ENCODE measurements at places on chromosomes 7 and 10.

GRCh38 chr7:130095812-130096211, 25.5 kb downstream of the KLHDC10 start:
- DNase-seq = no peak

- DNase-seq = no peak
These were observed 158.0 kb downstream of the AUTS2 start for GRCh38 chr7:69756235-69756634.

DNA sequence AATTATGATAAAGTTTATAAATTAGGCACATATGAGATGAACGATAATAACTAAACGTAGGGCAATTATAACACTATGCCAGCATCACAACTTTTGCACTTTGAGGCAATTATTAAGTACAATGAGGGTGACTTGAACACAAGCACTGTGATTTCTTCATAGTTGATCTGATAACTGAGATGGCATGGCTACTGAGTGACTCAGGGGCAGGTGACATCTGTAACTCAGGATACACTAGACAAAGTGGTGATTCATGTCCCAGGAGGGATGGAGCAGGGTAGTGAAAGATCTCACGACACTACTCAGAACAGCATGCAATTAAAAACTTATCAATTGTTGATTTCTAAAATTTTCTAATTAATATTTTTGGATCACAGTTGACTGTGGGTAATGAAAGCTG, 98.3 kb upstream of the ARHGAP21 start:
- DNase-seq = peak; percentile 66

- DNase-seq = no peak
These were observed 251.0 kb upstream of the TAC1 start for GRCh38 chr7:97480772-97481390.

DNA sequence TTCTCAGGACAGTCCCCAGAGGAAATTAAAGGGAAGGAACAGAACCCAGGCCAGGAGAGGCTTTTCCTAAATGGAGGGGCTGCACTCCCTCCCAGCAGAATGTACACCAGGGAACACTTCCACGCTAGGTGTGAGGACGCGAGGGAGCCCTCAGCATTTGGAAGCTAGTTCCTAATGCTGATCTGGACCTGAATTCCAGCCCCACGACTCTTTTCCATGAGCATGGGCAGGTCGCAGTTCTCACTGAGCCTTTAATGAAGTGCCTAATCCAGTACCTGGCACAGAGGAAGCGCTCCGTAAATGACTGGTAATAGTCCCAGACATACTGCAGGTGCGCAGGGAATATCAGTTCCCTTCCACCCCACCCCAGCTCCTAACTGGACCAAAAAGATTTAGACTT, 1.1 kb downstream of the ALOX5 start:
- DNase-seq = no peak

DNA sequence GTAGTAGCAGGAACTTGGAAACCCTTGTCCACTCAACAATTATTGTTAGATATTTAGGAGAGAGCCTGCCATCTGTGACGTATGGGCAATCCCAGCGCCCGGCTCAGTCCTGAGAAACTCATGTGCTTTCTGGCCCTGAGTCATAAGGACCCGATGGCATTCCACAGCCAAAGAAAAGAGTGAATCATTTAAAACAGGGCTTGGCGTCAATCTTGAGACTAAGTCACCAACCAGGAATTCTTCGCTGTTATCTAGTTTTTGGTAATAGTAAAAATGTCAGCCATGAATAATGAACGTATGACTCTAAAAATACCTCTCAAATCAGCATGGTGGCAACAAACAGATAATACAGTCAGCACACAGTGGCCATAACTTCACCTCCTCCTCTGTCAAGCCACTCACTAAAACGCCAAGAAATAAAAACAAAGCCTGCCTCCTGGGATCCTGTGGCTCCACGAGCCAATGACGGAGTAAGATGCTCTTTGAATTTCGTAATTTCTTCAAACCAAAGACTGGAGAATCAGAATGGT, 140.8 kb downstream of the ADAM12 start:
- peak; percentile 73 for DNase-seq

GRCh38 chr10:71714031-71714410, 5.6 kb downstream of the C10orf105 start:
- no peak for DNase-seq

GRCh38 chr10:31864834-31865518, 63.7 kb downstream of the ARHGAP12 start:
- DNase-seq = peak; percentile 37

DNA sequence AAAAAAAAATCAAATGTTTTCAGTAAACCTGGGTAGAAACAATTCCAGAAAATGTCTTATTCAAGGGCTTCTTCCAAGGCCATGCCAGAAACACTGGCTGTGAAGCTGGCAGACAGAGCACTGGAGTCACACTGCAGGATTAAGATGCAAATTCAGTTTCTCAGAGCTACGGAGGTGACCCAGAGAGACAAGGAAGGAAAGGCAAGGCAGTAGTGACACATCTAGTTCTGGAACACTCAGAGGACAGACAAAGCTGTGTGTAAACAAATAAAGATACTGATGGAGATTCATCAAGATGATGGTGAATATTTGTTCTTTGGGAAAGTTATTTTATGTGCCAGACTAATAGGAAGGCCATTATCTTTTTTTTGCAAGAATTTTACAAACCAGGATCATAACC, 608.3 kb upstream of the C7orf33 start:
- no peak for DNase-seq

DNA sequence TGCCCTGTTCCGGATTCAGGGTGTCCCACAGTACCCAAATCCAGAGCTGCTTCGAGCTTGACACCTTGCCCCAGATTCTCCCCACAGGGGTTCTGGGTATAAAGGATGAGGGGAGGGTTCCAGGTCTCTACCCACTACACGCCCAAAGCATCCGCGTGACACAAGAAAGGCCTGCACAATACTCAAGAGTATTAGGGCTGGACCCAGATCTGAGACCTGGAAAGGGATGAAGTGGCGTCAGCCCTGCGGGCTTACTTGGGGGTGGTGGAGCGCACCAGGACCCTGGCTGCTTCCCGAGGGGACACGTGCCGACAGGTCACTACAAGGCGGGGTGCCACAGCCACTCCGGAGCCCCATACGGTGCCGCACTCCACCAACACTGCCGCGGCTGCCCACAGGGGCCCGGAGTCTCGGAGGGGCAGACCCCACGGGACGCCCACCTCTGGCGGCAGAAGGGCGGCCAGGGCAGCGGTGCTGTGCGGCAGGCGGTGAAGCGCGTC, 1.3 kb downstream of the TYSND1 start:
- DNase-seq = no peak

GRCh38 chr10:124077208-124077993, 16.0 kb downstream of the CHST15 start:
- DNase-seq = no peak

DNA sequence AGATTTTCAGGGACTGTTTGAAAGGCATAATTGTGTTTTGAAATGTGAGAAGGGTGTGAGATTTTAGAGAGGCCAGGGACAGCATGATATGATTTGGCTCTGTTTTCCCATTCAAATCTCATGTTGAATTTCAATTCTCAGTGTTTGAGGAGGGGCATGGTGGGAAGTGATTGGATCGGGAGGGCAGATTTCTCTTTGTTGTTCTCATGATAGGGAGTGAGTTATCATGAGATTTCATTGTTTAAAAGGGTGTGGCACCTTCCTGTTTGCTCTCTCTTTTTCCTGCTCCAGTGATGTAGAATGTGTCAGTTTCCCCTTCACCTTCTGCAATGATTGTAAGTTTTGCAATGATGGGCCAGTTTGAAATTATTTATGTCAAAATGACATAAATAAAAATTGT, 113.0 kb upstream of the PCDH15 start:
- no peak for DNase-seq

DNA sequence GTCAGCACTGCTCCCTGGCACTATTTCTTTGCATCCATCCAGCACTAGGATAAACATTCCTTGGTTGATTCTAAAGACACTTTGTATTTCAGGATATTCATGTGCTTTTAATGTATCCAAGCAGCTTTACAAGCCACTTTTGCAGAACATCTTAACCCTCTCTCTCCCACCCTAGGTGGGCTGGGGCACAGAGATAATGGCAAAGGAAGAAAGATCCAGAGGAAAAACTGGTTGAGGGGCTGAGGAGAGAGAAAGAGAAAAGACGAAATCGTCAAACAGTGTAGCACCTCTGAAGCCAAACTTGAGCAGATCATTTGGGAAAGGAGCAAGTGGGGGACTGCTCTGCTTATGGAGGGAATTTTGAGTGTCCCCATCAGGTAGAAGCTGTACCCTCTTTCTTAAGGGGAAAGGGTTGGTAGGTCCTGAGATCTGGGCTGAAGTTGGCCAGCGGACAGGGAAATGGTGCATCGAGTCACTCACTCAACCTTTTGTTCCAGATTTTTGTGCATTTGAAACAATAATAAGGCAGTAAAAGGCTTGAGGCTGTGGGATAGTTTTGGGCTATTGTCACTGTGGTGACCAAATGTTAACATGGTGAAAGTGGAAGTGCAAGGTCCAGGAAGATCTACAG, 4.2 kb upstream of the HOXA13 start:
- DNase-seq = no peak

DNA sequence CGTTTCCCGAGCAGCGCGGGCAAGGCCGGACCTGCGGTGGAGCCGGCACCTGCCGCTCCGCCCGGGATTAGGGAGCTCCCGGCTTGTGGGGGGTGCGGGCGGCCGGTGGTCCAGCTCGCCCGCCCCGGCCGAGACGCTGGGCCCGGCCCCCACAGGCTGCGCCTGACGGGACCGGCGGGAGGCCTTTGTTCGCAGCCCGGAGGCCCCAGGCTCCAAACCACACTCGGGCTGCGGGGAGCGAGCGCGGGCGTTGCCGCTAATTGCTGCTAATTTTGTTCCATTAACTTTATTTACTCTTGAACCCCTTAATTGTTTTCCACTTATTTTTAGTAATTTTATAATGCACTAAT, 9.6 kb downstream of the UNCX start:
- DNase-seq = no peak

DNA sequence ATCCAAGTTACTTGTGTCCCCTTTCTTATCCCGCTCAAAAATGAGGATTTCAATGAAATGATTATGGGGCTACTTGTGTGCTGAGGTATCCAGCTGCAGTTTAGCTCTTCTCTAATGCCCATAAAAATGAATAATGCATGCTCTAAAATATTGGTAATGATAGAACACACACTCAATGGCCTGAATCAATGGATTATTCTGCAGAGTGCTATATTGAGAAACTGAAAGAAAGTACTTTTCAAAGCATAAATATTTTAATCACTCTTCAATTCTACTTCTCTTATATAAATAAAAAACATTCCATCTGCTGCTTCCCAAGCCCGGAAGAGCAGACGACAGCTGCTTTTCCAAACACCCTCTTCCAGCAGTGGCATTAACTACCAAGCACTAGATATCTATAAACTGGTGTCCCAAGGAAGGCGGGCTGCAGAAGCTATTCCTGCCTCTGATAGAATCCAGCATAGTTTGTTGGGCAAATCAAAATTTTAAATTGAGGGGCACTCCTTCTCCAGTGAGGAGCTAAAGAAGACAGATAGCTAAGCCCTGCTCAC, 284.9 kb upstream of the AOAH start:
- DNase-seq = no peak

GRCh38 chr7:20447021-20447650, 116.4 kb downstream of the ITGB8 start:
- DNase-seq = no peak

DNA sequence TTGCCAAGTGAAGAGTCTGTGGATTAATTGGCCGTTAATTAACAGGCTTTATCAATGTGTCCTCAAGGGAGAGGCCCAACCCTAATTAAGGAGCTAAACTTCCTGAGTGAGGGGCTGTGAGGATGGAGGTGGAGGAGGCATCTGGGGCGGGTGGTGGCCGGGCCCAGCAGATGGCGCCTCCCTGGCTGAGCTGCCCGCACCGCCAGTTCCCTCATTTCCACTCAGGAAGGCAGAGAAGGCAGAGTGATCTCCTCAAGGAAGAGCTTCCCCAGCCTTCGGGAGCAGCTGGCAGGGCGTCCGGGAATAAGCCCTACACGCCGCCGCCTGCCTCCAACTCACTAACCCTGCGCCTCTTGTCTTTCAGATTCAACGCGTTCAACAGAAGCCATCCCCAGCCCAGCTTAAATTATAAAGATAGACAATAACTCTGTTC, 112.2 kb downstream of the CYTH3 start:
- DNase-seq = no peak

- DNase-seq = no peak
These were observed 50.7 kb upstream of the GHITM start for GRCh38 chr10:84088626-84089025.
